ENCODE measurements at places on chromosomes 2 and 18.
A peak's percentile ranks its signal among the peaks of the same experiment; 100 is the strongest.

DNA sequence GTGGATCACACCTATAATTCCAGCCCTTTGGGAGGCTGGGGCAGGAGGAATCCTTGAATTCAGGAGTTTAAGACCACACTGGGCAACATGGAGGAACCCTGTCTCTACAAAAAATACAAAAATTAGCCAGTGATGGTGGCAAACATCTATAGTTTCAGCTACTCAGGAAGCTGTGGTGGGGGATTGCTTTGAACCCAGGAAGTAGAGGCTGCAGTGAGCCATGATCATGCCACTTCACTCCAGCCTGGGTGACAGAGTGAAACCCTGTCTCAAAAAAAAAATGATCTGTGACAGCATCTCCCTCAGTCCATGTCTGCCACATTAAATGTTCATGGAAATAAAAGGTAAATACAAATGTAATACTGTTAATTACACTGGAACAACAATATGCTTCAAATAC lies 121.4 kb upstream of the COL5A2 start:
- no peak for DNase-seq

DNA sequence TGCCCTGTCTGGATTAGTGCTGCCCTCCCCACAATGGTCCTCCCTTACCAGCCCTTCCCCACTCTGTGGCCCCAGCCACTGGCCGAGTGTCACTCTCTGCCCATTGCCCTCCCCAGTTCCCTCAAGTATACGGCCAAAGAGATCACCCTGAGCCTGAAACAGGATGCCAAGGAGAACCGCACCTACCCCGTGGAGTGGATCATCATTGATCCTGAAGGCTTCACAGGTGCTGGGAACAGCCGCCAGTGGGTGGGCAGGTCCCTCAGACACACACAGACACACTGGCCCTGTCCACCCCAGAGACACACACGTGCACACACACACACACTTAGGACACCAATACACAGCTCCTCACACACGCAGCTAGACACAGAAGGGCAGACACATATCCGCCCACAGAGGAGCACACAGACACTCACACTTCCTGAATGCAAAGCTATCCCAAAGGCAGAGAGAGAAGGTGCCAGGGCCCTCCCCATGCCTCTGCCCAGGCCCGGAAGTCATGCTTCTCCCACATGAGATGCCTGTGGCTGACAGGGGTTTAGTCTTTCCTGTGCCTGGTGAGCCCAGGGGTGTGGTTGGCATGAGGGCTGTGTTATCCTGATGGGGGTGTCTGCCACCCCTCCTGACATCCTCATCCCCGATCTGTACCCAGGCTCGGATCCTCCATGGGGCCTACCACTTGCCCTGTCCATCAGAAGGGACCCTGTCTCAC lies 2.9 kb downstream of the CHRND start:
- no peak for DNase-seq

DNA sequence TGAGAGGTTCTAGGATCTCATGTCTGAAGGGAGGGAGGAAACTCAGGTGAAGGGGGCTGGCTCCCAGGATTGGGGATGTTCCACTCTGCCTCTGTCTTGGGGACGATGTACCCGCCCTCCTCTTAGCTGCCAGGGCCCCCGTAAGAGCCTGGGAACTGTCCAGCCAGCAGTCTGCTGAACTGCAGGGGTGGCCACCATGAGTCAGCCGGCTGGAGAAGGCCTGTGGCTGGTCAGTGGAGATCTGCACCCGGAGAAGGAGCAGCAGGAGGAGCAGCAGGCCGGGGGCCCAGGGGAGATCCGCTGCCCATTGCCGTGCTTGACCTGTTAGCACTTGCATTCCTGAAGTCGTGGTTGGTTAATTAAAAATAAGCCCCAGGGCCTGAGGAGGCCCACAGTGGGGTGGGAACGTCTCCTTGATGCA lies 180.3 kb downstream of the TFCP2L1 start:
- peak; percentile 62 for DNase-seq

GRCh38 chr2:237200462-237200861 lies 114.8 kb downstream of the COPS8 start:
- no peak for DNase-seq

DNA sequence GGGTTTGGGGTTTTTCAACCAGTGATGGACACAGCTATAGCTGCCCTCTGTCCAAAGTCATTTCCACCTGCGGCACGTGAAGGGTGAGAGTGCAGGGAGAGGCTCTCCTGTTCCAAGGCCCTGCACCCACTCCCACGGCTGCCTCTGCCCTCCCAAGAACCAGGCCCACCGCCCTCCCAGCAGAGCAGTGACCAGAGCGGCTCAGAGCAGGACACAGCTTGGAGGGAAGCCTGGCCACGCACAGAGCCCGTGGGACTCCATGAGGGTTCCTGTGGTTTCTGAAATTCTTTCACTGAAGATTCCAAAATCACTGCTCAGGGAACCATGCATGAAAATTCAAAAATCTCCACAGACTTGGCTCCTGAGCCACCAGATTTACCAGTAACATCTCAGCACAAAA lies 67.3 kb upstream of the SALL3 start:
- DNase-seq: no peak

All from Caki2 (cell line).